ENCODE measurements at places on chromosomes 2 and 18.

DNA sequence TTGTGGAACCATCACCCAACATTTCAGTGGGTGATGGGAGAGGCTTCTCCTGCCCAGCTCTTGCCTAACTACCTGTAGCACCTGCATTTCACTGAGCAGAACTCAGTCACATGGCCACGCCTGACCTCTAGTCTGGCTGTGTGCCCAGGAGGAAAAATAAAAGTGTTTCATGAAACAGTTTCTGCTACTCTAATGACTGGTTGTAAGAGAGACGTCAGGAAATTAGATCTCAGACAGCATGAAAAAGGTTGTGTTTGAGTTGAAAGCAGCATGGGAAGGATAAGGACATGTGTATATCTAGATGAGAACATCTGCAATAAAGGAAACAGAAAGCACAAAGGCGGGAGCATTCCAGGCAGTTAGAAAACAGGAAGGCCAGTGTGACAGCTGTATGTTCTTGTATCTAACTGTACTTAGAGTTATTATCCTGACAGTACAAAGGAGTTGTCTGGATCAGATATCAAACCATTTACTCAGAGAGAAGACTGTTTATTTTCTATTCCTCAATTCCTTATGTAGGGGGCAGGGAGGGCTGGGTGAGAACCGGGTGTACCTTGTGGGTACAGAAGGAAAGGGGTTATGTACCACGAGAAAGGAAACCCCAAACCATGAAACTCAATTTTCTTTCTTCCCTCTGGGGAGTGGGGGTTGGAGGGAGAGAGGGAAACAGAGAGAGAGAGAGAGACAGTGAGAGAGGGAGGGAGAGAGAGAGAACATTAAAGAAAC lies 307.4 kb upstream of the VWC2L start:
- DNase-seq = no peak

- DNase-seq = no peak
These were observed 15.5 kb upstream of the PDK1 start for GRCh38 chr2:172540421-172540820.

GRCh38 chr2:27076323-27076722 lies 2.1 kb upstream of the EMILIN1 start:
- DNase-seq = no peak

GRCh38 chr2:71423817-71424420 lies 29.4 kb upstream of the DYSF start:
- no peak for DNase-seq

DNA sequence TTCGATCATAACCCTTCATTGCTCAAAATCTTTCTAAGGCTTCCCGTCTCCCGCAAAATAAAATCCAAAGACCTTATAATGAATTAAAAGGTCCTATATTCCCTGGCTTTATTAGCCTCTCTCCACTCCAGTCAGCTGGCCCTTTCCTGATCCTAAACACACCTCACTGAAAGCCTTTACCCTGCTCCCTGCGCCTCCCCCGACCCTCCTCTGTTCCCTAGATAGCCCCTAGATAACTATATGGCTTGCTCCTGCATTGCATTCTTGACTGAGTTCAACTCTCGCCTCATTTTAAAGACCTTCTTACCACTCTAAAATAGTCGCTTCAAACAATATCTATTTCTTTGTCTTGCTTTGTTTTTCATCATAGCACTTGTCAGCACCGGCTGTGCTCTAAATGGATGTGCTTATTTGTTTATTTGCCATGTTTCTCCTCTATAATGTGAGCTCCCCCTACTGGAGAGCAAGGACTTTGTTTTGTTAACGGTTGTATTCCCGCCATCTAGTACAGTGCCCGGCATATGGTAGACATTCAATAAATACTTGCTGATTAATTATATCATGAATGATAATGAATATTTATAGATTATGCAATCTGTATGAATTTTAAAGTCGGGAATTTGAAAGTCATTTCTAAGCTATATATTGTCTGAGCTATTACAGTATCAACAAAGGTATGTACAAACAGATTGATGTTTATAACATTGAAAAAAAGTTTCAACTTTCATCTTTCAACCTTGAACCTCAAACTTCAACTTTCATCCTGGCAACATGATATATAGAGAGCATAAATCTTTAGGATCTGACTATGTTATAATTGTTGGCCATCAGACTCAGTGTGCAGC lies 32.4 kb upstream of the VIT start:
- peak; percentile 67 for DNase-seq

DNA sequence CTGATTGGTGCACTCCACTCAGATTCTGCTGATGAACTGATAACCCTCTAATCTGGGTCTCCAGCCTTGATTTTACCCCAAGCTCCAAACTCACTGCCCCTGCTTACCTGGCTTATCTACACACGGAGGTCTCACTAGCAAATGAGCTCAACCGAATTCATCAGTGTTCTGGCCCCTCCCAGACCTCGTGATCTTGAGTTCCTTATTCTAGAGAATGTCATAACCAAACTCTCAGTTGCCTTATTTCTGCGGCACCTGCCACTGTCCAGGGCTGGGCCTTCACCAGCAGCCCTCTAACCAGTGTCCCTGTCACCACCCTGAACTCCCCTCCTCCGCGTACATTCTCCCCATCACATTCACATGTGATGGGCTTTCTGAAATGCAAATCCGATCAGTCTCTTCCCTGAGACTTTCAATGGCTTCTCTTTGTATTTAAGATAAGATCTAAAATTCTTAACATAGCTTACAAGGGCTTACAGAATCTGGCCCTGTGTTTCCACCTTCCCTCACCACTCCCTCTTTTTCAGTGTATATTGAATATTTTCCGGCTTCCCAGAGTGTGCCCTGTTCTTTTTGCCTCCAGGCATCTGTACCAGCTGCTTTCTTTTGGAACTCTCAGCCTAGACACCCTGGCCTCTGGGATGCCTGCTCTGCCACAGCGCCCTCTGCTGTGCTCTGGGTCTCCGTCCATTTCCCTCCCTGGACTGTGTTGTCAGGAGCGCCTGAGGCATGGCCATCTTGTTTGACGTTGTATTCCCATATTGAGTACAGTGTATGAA lies 31.1 kb downstream of the NAB1 start:
- peak; percentile 31 for DNase-seq

- no peak for DNase-seq
These were observed 44.1 kb upstream of the NDUFV2 start for GRCh38 chr18:9058406-9058805.

Measured in urothelium cell line (cell line).